ENCODE measurements at places on chromosomes 2 and 18.

DNA sequence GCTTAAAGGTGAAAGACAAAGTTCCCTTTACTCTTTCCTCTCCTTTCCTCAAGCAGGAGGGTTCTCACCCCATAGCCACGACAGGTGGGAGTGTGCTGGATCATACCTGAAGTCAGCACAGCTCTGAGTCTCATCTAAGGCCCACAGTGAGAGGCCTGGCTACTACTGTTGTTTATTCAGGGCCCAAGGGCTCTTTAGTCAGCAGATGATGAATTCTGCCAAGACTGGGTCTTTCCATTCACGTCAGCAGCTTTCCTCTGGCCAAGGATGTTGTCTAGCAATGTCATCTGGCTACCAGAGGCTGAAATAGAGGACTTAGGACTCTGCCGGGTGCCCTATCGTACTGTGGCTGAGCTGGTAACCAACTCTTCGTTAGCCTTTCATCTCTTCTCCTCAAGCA is 308.4 kb upstream of the THUMPD2 start:
- peak; percentile 17 for DNase-seq

GRCh38 chr2:10126632-10127026 is 4.1 kb downstream of the RRM2 start:
- no peak for DNase-seq

DNA sequence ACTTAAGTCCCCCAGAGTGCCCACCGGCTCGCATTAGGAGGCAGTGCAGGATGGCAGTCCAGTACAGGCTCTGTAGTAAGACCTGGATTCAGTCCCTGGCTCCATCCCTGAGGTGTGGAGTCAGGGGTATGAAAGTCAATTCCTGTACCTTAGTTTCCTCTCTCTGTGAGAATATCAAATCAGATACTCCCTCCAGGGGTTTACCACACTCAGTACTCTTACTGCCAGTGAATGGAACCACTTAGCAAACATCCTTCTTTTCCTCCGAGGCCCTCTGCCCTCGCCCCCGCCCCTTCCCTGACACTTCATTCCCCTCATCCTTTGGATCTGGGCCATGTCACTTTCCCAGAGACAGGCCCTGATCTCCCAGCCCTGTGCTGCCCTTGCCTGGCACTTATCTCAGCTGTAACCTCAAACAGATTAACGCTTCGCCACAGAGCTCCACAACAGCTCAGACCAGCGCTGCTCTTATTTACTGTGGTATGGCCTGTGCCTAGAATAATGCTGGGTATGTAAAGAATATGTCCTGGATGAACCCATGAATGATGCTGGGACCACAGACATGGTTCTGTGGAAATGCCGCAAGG is 159.0 kb upstream of the TMEM200C start:
- no peak for DNase-seq

GRCh38 chr2:201254081-201254730 is 6.1 kb upstream of the CASP8 start:
- no peak for DNase-seq

DNA sequence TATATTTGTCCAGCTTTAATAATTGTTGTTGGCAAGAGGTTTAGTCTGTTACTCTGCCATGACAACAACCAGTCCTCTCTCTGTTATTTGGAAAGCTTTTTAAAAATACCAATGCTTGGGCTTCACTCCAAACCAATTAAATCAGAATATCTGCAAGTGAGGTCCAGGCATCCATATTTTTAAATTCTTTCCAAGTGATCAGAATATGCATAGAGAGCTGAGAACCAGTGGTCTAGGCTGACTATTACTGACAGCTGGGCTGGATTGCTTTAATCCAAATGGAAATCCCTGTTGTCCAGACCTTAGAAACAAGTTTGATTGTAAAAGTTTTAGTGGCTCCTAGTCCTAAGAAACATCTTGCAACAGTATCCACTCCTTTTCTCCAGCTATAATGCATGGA is 1059.7 kb upstream of the ACVR2A start:
- no peak for DNase-seq

DNA sequence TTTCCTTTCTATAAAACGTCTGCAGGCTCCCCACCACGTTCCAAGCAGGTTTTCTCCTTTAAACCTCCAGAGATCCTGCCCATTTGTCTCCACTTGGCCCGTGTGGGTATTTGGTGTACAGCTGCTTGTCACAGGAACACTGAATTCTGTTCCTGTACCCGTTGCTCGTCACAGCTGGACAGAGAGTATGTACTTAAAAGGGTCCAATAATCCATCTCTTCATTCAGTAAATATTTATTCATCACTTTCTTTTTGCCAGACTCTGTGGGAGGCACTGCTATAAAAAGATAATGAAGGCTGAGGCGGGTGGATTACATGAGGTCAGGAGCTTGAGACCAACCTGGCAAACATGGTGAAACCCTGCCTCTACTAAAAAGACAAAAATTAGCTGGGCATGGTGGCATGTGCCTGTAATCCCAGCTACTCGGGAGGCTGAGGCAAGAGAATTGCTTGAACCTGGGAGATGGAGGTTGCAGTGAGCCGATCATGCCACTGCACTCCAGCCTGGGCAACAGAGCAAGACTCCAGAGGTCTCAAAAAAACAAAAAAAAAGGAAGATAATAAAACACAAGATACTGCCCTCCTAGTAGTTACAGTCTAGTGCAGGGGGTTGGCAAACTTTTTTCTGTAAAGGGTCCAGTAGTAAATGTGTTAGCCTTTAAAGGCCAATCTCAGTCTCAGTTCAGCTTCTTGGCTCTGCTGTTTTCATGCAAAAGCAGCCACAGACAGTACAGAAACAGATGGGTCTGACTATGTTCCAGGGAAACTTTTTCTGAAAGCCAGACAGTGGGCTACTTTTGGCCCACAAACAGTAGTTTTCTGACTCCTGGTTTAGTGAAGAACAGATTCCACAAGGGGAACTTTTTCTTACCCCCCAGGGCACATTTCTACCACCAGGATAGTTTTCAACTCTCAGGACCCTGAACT is 309.9 kb upstream of the RAB12 start:
- no peak for DNase-seq

DNA sequence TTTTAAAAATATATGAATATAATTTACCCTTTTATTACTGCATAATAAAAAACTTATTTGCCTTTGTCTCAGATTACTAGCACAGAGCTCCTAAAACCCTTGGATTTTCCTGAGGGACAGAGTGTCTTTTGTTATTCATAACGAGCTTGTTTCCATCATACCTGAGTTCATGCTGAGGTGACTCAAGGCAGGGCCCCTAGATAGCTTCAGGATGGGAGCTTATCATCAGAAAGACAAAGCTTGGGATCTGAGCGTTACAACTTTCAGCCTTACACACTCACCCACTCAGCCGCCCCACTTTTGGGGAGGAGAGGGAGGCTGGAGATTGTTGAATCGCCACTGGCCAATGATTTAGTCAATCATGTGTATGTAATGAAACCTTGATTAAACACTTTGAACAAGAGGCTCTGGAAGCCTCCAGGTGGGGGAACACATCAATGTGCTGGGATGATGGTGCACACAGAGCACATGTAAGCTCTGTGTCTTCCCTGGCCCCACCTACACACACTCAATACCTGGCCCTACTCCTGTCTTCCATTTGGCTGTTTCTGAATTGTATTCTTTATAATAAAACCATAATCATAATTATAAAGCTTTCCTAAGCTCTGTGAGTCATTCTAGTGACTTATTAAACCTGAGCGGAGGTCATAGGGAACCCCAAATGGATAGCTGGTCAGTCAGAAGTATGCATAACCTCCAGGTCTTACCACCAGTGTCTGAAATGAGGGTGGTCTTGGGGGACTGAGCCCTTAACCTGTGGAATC is 28.5 kb upstream of the DNAH7 start:
- no peak for DNase-seq

GRCh38 chr2:231930593-231931281 is 4.5 kb upstream of the NPPC start:
- no peak for DNase-seq

DNA sequence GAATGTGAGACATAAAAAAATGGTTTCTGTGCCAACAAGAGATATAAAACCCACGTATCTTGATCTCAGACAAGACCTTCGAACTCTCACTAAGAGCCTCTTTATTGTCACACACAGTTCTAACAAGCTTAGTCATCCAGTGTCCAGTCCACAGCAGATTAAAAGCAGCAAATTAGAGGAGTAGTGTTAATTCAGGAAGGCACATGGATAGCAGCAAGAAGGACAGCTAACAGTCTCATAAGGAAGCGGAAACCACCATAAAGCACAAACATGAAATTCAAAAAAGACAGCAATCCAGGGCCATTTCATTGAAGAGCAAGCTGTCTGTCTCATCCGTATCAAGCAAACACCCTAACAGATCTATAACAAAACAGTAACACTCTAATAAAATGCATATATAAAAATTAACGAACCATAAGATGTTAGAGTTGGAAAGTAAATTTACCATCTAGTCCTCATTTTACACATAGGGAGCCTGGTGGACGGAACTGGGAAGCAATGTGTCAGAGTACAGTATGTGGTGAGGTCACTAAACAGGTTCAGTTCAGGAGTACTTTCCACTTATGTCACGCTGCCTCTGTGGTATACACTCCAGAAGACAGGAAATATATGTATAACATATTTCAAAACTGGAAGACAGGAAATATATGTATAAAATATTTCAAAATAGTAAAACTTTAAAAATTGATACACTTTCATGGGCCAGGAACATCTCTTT is 18.3 kb downstream of the AAK1 start:
- DNase-seq: no peak

DNA sequence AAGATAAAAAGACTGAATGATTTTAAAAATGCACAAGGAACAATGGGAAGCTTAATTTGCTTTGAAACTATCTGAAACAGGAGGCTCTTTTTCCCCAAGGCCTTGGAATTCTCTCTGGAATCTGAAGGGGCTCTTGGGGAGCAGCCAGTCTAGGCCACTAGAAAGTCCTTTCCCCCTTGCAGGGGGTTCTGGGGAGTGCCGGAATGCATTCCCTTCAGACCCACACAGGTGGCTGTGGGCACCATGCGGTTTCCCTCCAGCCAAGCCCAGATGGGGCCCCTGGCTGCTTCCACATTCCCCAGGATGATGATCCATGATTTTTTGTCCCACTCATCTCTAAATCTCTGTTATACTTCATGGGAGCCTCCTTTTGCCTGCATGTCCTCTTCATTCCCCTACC is 10.7 kb downstream of the GPR45 start:
- no peak for DNase-seq

DNA sequence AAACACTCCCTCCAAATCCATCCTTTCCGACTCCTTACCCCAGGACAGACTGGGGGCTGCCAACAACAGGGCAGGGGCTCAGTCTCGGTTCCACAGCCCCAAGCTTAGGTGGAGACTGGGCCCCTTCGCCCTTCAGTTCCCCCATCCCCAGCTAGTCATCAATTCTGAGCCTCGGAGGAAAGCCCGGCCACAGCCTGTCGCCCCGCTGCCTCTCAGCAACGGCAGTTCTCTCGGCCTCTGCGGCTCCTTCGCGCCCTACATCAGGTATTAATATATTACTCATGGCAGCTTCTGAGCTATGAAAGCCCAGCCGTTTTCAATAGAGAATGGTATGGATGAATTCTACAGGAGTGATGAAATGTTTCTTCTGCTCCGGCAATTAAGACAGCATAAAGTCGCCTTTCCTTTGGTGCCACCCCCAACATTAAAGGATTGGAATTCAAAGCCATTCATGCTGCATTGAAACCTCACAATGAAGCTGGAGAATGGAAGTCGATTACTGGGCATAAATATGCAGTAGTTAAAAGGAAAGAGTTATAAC is 2.8 kb downstream of the HDAC4 start:
- no peak for DNase-seq

GRCh38 chr2:100392715-100393114 is 24.8 kb downstream of the CHST10 start:
- no peak for DNase-seq

DNA sequence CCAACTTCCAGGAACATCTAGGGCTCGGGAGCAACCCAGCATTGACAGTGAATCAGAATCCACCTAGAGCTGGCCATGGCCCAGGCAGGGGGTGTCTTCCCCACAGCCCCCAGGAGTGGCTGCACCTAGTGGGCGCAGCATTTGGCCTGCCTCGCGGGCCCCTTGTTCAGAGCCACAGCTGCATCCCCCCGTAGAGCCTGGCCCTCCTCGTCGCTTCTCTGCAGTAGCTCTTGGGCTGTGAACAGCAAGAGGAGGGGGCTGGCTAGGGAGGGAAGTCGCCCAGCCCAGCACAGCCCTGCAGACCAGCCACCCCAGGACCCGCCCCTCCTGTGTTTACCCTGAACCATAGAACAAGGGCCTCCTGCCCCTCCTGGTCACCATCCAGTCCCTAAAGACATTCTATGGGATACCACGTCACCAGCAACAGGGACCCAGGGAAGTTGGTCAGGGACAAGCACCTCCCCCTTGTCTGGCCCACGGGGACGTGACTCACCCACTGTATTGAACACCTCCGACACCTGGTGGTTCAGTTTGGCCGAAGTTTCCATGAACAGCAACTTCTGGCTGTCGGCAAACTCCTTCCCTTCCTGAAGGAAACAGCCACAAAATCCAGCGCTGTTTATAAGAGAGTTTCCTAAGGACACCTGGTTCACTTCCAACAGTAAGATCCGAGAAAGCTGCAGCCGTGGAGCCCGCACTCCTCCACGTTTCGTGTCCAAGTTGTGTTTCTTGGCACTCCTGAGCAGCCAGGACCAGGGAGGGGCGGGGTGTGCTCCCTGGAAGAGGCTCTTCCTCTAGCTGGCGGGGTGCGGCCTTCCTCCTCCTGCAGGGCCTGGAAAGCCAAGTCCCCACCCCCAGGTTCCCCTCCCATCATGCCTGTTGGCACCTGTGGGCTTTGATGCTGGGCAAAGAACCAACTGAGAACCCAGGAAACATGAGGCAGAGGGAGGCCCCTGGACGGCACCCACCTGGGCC is 8.8 kb downstream of the PRLH start:
- no peak for DNase-seq

- no peak for DNase-seq
Observed at GRCh38 chr18:28804512-28805202, 627.7 kb upstream of the CDH2 start.

DNA sequence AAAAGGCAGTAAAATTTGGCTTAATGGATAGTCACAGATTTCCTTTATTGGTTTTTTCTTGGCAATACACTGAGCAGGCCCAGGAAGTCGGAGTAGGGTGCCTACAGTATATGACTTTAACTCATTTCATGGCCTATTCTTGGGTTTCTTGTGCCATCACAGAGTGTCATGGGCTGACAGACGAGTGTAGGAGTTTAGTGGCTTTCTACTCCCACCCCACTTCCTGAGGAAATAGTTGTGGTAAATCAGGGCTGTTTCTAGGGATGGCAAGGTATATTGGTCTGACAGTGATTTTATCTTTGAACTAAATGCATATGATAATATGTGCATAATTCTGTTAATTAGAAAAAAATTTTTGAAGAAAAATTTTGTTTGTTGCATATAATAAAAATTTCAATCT is 100.1 kb downstream of the PLCL1 start:
- DNase-seq: no peak

DNA sequence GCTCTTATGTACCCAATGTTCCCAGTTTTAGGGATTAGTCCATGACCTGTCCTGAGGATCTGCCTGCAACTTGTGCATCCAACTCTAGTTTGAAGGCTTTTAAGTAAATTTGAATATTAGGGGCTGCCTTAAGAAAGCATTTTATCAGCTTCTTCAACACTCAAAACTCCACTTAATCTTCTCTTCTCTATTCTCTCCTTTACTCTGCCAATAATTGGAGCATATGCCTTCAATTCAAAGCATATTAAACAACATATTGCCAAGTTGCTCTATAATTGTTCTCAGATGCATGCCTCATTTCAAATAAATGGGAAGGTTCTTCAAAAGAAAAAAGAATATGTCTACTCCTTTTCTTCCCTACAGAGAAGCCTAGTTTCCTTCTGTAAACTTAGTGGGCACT is 84.8 kb upstream of the NCKAP5 start:
- DNase-seq: no peak
